NCI-H345 (cell line): ENCODE measurements at places on chromosomes 2 and 18.
A peak's percentile ranks its signal among the peaks of the same experiment; 100 is the strongest.

DNA sequence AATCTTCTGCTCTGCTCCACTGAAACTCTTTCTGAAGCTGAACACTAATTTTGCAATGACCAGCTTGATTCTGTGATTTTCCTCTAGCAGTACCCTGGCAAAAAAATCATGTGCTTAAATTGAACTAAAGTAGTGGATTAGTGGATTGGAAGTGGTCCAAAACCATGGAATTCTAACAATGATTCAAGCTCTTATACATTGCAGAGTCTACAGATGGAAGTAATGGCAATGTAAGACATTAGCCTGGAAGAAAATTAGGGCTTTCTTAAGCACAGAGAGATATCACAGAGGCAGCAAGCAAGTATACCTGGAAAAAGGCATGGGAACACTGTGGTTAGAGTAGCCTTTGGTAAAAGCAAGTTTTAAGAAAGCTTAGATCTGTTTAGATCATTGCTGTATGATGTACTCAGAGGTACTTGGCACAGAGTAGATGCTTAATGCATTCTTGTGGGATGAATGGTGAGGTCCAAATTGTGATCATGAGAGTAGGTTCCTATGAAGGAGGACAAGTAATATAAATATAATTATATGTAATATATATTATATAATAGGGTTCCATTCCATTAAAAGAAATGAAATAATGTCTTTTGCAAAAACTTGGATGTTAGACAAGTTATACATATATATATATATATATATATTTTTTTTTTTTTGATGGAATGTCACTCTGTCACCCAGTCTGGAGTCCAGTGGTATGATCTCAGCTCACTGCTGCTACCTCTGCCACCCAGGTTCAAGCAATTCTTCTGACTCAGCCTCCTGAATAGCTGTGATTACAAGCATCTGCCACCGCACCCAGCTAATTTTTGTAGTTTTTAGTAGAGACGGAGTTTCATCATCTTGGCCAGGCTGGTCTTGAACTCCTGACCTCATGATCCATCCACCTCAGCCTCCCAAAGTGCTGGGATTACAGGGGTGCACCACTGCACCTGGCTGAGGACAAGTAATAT lies 172.2 kb upstream of the SCN7A start:
- DNase-seq, result no peak

- no peak for DNase-seq
Measured at GRCh38 chr2:152715854-152716428, 1.3 kb downstream of the PRPF40A start.

GRCh38 chr18:61883547-61883946 lies 9.3 kb downstream of the RNF152 start:
- DNase-seq, result no peak

- no peak for DNase-seq
Measured at GRCh38 chr2:3730646-3731045, 27.3 kb downstream of the DCDC2C start.

GRCh38 chr2:114405247-114406116 lies 37.0 kb upstream of the DPP10 start:
- DNase-seq, result no peak

DNA sequence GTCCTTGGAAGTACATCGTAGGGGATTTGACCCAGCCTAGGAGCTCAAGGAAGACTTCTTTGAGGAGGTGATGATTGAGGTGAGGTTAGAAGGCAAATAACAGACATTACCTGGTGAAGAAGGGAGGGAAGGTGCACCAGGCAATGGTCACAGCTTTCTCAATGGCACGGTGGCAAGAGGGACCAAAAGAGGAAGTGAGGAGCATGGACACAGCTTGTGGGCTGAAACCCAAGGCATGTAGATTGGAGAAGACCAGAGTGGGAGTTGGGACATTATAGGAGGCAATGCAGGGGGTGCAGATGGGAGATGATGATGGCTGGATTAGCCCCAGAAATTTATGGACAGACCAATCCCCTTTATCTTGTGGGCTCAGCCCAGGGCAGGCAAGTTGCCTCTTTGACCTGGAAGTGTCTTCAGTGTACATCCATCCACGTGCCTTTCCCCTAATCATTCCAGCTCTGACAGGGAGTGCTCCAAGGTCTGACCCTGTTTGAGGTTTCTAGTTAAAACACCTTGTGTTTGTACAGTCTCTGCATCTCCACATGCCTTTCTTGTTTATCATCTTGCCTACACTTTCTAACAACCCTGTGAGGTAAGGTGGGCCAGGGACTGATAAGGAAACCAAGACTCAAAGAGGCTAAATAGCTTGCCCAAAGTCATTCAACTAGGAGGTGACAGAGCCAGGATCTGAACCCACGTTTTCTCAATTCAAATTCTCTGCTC lies 59.1 kb downstream of the NRP2 start:
- DNase-seq, result no peak

DNA sequence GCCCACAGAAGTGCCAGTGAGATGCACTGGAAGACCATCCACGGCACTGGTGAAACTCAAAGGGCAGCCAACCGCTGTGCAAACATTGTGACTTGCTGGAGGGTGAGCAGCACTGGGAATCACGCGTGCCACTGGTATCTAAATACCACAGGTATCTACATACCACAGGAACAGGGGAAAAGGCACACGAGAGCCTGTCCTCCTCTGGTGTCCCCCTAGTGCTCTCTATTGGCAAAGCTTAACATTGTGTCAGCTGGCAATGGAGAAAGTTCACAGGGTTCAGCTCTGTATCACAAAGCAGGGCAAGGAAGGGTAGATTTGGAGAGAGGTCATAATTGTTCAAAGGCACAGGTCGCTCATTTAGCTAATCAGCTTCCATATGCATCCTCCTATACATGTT lies 12.6 kb upstream of the SEC11C start:
- DNase-seq, result no peak

GRCh38 chr18:55927831-55928230 lies 339.8 kb upstream of the TCF4 start:
- DNase-seq, result no peak

DNA sequence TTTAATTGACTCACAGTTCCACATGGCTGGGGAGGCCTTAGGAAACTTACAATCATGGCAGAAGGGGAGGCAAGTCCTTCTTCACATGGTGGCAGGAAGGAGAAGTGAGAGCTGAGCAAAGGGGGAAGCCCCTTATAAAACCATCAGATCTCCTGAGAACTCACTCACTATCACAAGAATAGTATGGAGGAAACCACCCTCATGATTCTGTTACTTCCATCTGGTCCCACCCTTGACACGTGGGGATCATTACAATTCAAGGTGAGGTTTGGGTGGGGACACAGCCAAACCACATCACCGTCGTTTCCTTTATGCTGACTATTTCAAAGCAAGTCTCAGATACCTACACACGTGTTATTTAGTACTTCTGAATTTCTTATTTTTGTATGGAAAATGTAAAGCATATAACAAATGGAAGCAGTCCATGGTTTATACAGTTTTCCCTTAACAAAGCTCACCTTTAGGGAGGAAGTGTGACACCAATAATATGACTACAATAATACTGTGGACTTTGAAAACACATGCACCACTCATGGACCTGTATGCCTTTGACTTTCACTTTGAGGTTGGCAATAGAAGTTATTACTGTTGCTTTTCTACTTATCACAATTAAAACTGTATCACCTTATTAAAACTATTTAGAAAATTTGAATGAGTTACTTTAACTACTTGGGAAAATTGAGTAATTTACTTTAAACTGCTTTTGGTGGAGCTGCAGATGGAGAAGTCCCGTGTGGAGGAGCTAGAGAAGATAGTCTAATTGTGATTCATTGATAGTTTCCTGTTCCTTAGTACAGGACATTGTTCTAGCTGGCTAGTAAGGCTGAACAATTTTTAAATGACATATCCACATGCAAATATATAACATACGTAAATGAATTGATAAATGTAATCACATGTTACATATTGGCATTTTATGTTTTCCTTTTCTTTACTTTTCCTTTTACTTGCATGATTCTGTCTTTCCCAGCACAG lies 37.3 kb downstream of the MTCL1 start:
- DNase-seq, result no peak

GRCh38 chr2:152466980-152467676 lies 132.2 kb downstream of the FMNL2 start:
- DNase-seq, result no peak

DNA sequence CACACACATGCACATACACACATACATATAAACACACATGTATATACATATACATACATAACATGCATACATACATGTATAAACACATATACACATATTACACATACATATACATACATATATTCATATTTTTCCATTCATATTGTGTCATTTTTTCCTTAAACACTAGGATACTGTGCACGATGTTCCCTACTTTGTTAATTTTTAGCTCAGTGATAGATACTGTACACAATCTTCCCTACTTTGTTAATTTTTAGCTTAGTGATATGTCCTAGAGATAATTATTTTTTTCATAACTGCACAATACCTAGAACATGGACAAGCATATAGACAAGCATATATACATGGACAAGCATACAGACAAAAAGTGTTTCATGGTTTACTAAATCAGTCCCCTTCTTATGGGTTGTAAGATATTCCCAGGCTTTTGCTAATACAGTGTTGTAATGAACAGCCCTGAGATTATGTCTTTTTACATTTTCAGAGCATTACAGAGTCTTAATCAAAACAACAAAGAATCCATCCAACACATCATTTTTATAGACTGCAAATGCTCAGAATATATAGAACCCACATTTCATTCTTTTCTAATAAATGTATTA lies 75.6 kb downstream of the PID1 start:
- DNase-seq, result no peak

DNA sequence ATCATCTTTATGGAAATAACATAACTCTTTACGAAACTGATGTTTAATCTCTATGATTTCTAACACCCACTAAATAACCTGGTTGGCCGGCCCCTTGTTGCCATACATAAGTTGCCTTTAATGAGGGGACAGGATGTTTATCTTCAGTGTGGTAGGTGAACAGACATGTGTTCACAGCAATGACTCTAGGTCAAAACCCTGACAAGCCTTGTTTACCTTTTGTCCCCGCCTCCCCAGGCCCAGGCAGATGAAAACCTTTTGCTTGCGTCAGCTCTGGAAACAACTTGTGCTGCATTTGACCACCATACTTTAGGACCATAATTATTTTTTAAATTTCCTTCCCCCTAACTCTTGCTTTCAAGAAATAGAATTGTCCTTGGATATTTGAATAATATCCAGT lies 2.9 kb upstream of the DSG4 start:
- DNase-seq, result no peak

DNA sequence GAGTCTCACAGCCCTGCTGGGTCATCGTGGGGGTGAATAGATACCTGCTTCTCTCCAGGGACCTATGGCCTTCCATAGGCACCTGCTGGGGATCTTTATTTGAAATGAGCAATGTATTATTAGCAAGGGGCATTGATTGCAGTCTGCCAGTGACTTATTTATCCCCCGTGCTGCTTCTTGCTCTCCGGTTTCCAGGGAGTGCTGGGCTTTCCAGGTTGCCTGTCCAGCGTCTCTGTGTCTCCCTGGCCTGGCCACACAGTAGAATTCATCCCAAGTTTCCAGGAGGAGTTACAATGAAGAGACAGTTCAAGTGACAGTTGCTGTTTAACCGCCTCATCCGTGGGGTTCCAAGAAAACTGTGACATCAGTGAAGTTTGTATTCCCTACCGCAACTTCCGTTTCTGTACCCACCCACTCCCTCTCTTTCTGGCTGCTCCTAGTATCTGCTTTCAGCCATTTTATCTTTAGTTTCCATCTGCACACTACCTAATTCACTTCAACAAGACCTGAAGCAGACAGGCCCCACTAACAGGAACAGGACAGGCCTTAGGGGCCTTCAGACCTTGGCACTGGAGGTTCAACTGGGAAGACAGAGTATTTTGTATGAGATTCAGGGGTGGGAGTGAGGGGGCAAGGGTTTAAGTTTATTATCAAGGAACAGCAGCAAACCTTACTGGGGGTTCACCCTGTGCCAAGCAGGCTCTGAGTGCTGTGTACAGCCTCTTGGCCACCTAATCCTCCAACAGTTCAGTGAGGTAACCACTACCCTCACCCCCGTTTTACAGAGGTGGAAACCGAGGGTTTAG lies 134.8 kb downstream of the PRKCE start:
- DNase-seq, result no peak

GRCh38 chr18:79798346-79798998 lies 734 bp downstream of the KCNG2 start:
- no peak for DNase-seq

GRCh38 chr2:9708683-9709538 lies 78.1 kb upstream of the YWHAQ start:
- peak; percentile 38 for DNase-seq

GRCh38 chr2:226031647-226032501 lies 632.4 kb downstream of the NYAP2 start:
- no peak for DNase-seq

DNA sequence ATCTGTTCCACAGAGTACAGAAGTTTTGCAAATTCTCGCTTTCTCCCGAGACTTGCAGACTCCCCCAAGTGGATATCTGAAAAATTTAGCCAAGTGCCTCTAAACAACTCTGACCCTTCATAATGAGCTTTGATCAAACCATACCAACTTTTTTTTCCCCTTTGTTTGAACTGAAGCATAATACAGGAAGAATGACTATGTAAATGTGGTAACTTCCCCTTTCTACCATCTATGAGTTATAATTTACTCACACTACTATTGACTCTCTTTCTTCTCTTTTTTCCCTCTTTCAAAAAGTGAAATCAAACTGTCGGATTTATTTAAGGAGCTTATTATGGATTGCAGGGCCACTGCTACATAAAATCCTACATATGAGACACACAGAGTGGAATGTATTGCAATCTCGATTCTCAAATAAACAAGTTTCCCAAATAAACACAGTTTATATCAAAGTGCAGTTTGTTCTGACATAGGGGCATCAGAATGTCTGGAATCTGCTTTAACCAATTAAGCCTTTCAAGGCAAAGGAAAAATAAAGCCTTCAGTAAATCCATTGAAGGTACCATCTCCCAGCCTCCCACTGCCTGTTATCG lies 1.4 kb upstream of the ZNF804A start:
- no peak for DNase-seq

GRCh38 chr2:137976274-137976673 lies 12.0 kb downstream of the HNMT start:
- DNase-seq, result no peak

DNA sequence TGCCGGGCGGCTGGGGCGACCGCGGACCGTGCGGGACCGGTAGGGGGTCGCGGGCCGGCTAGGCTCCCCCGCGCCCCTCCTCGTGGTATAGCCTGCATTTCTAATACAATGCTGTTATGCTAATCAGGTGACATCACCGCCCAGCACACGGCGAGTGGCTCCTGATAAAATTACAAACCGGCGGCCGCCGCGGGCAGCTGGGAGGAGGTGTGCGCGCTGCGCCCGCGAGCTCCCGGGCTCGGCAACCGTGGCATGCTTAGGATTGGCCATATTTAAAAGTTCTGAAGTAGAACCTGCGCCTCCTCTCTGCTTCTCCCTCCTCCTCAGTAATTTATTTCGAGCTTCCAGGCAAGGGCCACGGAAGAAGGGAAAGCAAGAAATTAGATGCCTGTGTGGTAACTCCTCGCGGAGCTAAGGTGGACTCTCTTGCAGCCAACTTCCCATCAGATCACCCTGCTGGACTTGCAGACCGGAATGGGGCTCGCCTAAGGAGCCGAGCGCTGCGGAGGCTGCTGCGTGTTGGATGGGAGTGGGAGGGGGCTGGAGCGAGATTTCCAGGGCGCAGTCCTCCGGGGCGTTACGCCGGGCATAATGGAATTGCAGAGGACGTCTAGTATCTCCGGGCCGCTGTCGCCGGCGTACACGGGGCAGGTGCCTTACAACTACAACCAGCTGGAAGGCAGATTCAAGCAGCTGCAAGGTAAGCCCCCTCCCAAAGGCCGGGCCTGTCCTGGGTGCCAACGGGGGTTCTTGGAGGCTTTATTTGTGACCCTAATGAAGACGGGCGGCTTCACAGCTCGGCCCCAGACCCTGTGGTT lies 102.3 kb downstream of the SPTBN1 start:
- DNase-seq, result peak; percentile 54
